Right cardiac atrium (tissue), 5 donors: ENCODE measurements at places on chromosomes 2 and 18.

GRCh38 chr18:9091066-9091476 lies 11.4 kb upstream of the NDUFV2 start:
- DNase-seq: no peak

DNA sequence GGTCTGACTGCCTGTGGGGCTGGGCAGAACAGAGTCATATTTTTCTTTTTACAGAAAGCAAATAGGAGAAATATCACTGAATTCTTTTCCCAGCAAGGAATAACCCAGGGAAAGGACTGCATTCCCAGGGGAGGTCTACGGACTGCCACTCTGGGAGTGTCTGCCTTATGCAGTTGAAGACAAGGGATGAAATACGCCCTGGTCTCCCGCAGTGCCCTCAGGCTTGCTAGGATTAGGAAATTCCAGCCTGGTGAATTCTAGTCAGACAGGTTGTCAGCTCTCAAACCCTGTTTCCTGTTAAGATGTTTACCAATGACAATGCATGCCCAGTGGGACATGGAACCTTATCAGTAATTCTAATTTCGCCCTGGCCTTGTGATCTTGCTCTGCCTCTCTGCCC lies 30.3 kb upstream of the PDK1 start:
- DNase-seq: no peak

DNA sequence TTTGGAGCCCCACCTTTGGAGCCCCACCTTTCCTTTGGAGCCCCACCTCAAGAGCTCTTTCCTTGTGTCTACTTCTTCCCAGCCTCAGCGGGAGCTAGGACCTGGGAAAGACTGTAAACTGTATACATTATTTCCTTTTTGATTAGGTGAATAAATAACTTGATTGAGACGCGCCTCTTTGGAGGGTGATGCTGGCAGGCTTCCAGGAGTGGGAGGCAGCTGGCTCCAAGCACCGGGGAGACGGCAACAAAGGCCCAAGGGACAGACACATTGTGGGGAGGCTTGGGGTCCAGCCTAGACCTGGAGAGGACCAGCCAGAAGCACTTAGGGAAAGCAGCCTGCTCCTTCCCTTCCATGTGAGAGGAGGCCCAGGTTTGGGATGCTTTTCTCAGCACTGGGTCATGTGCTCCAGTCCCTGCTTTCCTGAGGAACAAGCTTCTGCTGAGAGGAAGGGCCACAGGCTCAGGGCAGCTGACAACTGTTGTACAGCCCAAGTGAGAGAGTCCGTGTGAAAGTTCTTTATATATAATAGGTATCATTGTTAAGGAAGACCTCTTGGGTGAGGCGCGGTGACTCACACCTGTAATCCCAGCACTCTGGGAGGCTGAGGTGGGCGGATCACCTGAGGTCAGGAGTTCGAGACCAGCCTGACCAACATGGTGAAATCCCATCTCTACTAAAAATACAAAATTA lies 297.2 kb upstream of the SLC14A2 start:
- DNase-seq: no peak

GRCh38 chr2:239853121-239853520 lies 172.0 kb downstream of the NDUFA10 start:
- no peak for DNase-seq

DNA sequence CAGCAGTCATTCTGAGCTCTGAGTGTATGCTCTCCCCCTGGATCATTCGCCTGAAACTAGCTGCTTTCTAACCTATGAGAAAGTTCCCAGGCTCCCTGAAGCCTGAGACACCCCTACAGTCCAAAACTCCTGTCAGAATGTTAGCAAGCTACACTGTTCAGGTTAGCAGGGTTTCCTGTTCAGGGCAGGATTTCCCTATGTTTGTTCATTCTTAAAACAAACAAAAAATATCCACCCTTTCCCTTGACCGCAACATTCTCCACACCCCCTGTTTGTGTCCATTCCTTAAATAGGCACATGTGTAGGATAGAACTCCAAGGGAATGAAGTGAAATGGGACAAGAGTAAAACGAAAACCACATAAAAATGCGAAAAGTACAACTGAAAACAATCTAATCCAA lies 83.1 kb downstream of the KLF7 start:
- DNase-seq: no peak

GRCh38 chr2:59435635-59436034 lies 1117.8 kb downstream of the BCL11A start:
- no peak for DNase-seq

- DNase-seq: no peak
Observed at GRCh38 chr2:17540813-17541530, 476 bp downstream of the VSNL1 start.

- DNase-seq: no peak
Observed at GRCh38 chr2:126635736-126636135, 20.2 kb upstream of the GYPC start.

GRCh38 chr2:239548451-239548871 lies 147.6 kb upstream of the HDAC4 start:
- DNase-seq: no peak

DNA sequence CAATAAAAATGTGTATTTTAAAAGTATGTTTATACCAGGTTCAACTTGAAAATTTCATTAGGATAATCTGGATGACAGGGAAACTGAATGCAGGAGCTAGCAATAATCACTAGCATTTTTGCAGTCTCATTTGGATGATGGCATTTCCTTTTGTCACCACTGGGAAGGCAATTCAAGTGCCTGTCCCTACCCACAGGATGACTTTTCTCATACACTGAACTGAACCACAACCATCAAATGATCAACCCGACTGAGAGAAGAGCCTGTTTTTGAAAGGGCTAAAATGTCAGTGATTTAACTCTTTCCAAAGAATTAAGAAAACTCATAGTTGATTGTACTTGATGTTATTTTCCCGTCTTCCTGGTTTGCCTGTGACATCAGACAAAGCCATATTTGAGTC lies 115.0 kb downstream of the FAM124B start:
- DNase-seq: no peak

DNA sequence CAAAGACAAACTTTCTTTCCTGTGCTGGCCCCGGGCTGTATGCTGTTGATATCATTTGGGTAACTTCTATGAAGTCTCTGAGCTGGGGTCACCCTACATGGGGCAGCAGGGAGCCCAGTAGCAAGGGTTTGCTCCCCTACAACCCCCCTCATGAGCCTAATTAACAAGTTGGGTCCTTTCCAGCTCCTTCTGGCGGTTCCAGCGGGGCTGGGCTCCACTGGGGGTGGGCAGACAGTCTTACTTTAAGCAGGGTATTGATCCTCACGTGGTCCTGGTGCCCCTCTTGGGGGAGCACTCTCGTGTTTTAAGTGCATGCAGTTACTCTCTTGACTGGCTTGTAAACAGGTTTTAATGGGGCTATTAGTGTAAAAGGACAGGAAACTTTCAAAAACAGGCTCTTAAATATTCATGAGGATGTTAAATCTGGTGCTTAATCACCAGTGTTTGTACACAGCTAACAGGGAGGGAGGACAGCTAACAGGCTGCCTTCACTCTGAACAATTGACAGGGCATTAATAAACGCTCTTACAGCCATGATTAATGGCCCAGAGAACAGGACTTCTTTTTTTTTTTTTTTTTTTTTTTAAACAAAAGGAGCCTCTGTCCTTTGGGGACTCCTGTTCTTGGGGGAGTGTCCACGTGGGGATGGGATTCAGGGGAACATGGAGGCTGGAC lies 36.6 kb upstream of the SKOR2 start:
- no peak for DNase-seq

GRCh38 chr2:207223051-207223450 lies 57.3 kb upstream of the KLF7 start:
- DNase-seq: no peak

DNA sequence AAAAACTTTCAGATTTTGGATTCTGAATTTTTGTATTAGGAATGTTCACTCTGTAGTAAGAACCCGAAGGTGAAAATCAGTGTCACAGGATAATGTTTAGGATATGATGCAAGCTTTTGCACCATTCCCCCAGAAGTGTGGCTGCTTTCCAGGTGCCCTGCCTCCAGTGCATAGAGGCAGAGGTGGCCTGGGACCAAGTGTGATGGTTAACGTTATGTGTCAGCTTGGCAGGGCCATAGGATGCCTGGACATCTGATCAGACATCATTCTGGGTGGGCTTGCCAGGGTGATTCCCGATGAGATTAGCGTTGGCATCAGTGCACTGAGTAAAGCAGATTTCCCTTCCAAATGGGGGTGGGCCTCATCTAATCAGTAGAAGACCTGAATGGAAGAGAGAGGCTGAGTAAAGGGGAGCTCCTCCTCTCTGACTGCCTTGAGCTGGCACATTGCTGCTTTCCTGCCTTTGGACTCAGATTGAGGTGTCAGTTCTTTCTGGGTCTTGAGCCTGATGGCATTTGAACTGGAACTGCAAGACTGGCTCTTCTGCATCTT lies 177.4 kb upstream of the HS6ST1 start:
- no peak for DNase-seq

DNA sequence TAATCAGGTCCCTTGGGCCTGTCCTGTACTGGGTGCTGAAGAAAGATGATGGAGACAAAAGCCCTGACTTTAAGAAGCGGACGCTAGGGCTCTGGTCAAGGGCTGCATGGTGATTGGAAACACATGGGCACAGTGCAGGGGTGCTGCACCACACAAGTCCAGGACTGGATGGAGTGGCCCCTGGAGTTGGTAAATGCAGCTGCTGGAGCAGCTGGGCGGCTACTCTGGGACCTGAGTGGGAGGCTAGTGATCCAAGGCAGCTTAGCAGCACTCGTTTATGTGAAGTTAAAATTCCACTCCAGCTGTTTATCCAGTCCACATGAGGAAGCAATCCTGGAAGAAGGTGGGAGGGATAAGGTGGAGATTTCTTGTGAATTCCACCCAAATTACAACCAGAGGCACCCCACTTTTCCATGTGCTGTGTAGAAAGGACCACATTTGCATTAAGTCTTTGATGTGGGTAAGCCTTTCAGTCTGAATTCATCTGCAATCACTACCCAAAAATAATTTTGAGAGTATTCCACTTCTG lies 24.9 kb downstream of the MERTK start:
- no peak for DNase-seq

DNA sequence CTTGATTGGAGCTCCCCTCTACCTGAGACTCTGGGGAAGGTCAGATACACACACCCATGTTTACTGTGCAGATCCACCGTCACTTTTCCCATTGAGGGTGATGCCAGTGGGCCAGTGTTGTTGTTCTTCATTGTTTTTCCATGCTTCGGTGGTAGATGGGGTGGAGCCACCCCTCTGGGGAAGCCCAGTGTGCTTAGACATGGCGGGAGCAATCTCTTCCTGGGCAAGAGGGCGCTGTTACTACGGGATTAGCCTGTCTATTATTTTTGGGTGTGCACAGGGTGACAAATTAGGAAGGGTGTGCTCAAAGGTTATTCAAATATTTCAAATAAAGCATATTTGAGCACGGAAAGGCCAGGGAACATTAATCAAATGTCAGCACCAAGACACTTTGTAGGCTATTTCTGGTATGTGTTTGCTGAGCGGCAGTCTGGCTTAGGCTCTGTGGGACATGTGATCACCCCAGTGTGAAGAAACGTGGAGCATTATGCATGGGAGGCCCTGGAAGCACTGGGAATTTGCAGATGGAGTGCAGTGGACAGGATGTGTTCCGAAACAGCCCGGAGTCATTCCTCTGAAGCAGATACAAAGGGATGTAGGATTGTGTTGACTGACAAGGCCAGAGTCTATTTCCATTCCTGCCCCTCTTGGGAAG lies 34.8 kb upstream of the SMIM21 start:
- no peak for DNase-seq

DNA sequence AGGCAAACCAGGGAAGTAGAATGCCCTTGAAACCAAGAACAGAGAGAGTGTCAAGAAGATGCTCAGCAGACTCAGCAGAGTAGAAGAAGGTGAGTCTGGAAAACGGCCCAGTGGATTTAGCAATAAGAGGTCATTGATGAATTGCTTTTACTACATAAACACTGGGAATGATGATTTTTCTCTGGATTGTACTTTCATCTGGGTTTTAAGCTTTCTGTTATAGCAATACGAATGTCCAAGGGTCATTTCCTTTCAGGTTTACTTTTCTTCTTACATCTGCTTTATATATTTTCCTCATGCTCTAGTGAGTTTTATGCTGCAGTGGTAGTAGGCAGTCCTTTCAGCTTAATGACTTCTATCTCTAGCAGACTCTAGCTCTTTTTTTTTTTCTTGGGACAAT lies 16.9 kb downstream of the EML6 start:
- no peak for DNase-seq

DNA sequence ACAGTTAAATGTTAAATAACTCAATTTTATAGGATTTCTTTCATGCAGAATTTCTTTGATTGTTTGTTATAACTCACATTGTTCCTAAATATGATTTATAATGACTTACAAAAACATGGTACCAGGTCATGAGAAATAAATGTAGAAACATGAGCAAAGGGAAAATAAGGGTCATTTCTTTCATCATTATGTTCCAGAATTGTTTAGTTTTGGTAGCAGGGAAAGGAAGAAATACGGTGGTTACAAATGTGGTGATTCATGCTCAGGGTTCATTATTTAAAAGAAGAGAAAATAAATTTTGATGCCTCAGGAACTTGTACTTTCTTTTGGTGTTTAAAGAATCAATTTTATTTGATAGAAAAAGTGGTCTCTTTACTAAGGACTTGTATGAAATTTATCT lies 4.4 kb downstream of the LYPD6B start:
- no peak for DNase-seq

DNA sequence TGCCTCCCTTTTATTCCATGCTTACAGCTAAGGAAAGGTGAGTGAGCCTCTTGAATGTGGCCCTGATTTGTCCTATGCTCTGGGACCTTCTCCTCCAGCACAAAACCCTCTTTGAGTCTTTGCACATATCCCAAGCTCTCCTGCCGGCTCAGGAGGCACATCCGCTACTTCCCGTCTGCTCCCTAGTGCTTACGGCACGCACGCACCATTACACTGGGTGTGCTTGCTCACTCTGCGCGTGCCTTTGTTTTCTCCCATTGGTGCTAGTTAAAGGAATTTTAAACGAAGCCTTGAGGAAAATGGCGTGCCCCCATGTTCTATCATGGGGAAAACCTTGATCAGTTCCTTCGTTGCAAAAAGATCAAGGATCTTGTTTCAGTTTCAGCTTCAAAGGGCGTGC lies 7.9 kb upstream of the DGKD start:
- no peak for DNase-seq

- DNase-seq: no peak
Observed at GRCh38 chr2:58235170-58235569, 6.0 kb downstream of the FANCL start.

- DNase-seq: no peak
Observed at GRCh38 chr18:10213526-10213925, 240.9 kb upstream of the APCDD1 start.

- peak; percentile 86 for DNase-seq
Observed at GRCh38 chr2:24456599-24457556, 34.2 kb upstream of the NCOA1 start.

- no peak for DNase-seq
Observed at GRCh38 chr2:149884871-149885270, 297.3 kb upstream of the MMADHC start.

- no peak for DNase-seq
Observed at GRCh38 chr2:168454737-168455644, 1.1 kb upstream of the CERS6 start.
